ENCODE measurements at places on chromosomes 2 and 18.

DNA sequence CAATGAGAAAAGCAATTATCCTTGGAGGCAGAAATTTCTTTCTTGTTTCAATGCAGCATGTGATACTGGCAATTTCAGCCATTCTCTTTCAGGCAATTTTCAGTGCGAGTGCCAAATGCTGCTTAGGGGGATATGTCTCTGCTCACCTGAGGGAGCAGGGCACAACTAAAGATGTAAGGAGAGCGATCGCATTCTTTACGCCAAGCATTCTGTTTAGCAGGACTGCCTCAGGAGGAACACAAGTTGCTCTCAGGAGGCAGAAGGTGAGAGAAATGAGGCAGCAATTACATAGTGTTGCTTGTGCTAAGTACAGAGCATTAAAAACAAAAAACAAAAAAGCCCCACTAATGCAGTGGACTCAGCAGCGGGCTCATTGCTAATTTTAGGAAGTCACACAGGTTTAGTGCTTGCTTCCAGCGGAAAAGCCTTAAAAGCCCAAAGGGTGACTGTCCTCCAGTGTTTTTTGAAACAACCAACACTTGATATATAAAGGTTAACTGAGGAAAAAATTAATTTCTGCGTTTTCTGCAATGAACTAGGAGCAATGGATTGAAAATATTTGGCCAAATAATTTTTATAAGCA is 116.9 kb downstream of the METTL8 start:
- no peak for DNase-seq

- DNase-seq, result no peak
These were observed 68.2 kb downstream of the HS1BP3 start for GRCh38 chr2:20582600-20583221.

GRCh38 chr2:222963641-222964040 is 88.3 kb upstream of the KCNE4 start:
- no peak for DNase-seq

GRCh38 chr2:69745035-69745434 is 3.1 kb downstream of the ANXA4 start:
- no peak for DNase-seq

GRCh38 chr18:36567800-36568199 is 261.0 kb downstream of the TPGS2 start:
- DNase-seq, result no peak

DNA sequence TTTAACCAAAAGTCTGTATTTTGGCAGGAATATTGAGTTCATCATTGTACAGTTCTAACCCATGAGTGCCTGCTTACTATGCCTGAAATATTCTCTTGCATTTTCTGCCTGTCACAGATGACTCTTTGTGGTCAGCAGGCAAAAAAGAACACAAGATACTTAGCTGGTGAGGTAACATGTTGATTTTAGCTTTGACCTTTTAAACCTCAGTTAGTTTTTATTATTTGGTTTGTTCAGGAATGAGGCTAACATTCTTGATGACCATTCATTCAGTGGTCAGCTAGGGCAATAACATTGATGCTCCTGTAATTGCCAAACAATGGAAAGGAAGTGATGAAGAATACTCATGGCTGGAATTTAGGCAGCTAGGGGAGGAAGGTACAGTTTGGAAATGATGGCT is 491.2 kb downstream of the PIK3C3 start:
- no peak for DNase-seq

DNA sequence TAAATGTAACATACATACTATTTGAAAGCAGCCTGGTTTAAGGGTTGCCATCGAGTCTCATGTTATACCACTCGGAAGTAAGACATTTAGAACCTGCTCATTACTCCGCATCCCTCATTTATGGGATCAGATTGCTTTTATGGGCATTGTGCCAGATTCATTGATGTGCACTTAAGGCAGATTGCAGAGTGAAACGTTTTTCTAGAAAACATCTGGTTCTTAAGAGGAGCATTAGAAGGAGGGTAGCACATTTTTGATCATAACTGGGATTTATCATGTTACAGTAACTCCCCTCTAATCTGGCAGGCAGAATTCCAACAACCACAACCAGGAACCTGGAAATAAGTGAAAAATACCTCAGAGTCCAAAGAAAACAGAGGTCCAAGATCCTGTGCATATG is 74.2 kb upstream of the GALNT3 start:
- DNase-seq, result no peak

- no peak for DNase-seq
These were observed 28.9 kb upstream of the GAREM2 start for GRCh38 chr2:26144031-26144430.

- DNase-seq, result no peak
These were observed 138.3 kb upstream of the STON1 start for GRCh38 chr2:48391616-48392015.

GRCh38 chr2:151334082-151334815 is 23.1 kb upstream of the TNFAIP6 start:
- no peak for DNase-seq

GRCh38 chr18:28365411-28365831 is 188.5 kb upstream of the CDH2 start:
- no peak for DNase-seq

DNA sequence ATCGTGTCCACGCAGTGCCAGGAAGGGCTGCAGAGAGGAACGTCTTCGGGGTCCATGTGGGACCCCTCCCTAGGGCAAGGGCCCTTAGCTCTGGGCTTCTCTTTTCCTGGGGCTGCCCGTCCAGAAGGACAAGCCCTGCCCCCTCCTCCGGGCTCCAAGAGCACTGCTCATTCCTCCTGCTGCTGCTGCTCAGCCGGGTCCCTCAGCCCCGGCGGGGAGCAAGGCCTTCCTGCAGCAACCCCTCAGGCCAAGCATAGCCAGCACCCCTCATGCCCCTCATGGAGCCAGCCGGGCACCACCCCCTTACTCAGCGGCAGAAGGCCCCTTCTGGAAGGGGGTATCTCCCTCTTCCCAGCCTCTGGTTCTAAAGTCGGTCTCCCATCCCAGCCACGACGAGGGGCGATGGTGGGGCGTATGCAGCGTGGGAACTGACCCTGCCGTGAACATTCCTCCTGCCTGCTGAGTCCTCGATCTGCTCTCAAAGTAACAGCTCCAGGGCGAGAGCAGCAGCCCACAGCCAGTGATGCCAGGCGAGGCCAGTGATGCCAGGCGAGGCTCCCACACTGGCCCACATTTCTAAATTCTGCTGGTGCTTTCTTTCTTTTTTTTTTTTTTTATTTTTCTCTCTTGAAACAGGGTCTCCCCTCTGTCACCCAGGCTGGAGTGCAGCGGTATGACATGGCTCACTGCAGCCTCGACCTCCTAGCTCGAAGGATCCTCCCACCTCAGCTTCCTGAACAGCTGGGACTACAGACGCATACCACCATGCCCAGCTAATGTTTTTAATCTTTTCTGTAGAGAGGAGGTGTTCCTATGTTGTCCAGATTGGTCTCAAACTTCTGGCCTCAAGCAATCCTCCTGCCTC is 99.7 kb downstream of the HDAC4 start:
- no peak for DNase-seq

DNA sequence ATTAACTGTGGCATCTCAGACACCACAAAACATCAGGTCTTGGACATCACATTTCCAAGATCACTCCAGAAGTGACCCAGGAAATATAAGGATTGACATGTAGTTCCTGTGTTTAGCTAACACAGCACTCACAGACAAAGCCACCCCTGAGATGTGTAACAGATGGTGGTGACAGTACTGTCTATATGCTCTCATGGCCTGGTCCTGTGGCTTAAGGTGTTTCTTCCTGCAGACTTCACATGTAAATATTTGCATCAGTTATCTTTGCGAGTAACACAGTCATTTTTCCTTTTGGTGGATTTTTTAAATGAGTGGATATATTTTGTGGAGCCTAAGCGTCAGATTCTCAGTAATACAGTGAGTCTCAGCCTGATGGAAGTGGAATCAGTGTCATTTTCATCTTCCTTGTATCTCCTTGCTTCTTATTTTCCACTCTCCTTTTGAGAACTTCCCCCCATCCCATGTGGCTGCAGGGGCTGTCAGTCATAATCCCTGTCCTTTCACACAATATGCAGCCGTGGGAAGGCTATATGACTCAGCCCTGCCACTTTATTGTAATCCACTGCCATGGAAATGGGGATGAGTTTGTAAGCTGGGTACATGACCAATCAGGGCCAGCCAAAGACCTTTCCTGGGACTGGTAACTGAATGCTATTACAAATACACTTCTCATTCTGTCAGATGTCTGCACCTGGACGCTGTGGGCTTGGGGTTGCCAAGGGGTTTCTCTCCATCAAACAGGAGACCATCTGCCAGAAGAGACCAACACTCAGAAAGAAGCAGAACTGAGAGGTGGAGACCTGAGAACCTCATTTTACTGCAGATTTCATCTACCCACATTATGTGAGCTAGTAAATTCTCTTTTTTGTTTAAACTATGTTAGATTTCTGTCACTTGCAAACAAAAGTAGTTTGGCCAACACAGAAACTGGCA is 74.3 kb downstream of the ICOS start:
- DNase-seq, result no peak
